Activated CD4-positive, alpha-beta T cell treated with anti-CD3 and anti-CD28 coated beads, Interleukin-2, amount 50 U/mL, for 4 hours (primary cell): ENCODE measurements at places on chromosomes 1 and 21.

DNA sequence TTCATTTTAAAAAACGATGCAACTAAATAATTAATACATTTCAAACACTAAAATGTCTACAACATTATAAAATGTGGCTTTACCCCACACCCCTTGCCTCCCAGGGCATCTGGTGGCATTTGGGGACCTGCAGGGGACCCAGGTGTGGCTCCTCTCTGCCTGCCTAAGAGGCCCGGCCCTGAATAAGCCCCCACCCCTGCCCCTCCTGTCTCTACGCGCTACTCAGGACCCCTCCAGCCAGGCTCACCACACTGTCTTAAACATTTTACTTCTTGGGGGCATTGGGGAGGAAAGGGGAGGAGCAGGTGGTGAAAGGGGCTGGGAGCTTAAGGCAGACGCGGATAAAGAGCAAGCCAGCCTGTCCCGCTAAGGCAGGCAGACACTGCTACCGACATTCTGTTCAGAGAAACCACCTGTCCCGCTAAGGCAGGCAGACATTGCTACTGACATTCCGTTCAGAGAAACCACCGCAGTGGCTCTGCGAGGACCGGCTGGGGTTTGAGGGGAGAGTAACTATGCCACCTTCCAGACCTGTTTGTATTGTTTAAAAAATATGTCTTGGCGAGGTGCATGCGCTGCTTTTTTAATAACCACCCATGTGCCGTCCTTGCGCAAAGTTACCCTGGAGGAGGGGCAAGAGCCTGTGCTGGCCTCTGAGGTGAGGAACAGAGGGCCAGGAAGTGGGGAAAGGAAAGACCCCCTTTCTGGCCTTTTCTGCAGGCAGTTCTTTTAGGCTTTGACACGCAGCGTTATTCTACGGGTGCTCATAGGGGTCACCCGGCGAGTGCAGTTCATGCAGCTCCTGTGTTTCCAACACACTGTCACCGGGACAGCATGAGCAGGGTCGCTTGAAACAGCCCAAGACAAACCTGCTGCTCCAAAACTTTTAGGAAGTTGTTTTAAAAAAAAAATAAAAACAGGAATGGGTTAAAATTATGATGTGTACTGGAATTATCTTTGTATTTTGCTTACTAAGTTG is 51.3 kb upstream of the RIPK4 start:
- DNase-seq: no peak

DNA sequence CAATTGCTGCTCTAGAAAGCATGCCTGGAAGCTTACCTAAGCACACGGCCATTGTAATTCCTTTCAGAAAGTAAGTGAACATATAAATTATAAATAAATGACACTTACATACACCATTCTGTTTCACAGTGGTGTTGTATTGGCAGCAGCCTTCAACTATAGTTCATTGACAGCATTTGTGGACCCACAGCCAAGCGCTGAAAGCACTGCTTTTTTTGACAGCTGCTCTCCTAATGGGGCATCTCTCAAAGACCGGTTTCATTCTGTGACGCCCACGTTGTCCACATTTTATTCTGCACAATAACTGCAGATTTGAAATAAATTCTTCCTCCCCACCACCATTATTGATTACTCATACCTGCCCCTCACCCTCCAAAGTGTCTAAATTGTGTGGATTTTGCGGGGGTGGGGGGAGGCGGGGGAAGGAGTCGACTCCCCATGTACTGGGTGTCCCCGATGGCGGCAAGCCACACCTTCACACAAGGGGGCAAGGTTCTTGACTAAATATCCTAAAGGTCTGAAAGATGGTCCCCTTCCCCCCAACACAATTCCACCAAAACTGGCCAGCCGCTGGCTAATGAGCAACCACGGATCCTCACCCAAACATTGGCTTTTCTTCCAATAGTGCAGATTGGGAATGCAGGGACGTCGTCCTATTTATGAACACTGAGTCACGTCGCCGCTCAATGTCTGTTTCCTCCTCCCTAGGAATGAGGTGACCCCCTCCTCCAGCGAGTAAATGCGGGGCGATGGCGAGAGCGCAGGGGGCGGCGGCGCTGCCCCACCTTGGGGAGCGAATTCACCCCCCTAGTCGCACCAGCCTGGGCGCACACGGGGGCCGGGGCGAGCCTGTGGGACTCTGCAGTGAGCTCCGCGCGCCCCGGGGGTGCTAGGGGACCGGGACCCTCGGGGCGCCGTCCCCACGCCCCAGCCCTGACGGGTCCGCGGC is 960 bp downstream of the RCAN1 start:
- DNase-seq: no peak

- no peak for DNase-seq
These were observed 414.6 kb upstream of the PTBP2 start for GRCh38 chr1:96306809-96307560.

DNA sequence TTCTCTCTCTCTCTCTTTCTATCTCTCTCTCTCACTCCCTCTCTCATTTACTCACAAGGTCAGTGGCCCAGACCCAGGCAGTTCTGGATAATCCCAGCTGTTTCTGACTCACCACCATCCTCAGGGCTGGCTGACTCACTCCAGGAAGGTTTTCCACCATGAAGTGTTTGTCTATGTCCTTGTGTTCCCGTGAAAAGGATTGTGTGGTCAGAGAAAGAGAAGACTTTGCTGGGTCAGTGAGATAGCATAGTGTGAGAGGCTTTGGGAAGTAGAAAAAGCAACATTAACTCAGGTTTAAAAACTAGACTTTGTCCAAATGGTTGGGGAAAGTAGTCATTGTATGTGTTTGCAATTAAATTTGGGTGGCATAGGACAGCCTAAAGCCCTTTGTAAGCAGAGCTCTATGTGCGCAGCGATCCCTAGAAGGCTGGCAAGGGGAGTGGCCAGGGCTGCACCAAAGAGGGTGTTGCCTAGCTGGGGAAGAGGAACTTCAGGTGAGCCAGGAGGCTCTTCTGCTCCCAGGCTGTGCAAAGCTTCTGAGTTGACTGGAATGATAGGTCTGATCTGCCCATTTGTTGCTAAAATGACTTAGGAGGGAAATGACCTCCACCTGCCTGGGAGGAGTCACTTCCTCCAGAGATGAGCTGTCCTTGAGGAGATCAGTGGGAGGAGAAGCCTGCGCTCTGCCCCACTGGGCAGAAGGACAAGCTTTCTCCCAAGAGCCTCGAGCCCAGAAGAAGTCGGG is 4.9 kb upstream of the CAPN2 start:
- DNase-seq: no peak

DNA sequence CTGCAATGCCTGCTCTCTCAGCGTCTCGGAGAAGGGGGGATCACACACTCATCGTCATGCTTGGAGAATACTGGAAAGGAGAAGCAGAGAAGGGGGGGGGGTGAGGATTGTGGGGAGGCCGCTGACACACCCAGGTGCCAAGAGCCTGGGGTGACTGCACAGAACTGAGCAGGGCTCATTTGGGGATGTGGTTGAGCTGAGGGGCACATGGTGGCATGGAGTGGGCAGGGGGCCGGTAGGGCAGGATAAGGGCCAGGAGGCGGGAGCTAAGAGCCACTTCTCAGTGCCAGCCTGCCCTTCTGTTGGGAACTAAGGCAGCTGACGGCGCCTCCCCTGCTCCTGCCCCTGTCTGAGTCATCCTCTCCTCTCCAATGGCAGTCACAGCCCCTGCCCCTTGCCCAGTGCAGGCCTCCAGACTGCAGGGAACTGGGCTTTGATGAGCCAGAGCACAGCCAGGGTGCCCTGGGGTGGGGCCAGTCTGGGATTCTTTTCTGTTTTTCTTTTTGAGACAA is 27.2 kb downstream of the MRPL37 start:
- DNase-seq: no peak

DNA sequence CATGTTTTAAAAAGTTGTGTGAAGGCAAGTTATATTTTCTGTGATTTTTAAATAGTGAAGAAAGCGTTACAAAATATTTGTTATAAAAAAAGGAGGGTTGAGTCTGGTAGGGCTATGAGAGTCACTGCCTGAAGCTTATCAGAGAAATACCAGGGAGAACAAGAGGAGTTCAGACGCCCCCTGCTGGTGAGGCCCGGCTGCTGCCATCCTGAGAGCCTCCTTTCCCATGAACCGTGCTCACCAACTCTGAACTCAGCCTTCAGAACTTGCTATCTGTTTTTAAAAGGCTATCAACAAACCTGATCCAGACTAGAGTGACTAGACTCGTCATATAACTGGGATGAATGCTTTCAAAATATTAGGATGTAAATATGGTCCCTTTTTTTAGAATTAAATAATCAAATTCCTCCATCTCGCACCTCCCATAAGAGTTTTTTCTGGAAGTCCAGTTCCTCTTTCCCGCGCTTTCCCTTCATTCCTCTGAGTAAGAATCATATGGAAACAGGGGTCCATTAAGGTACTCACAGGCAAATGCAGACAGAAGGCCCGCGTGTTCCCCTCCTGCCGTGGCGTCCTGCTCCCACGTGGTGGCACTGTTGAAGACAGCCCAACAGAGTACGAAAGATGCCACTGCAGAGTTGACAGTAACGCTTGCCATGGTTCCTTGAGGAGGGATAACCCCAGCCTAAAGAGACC is 26.2 kb upstream of the SPATA6 start:
- peak; percentile 67 for DNase-seq

GRCh38 chr1:67018574-67018973 is 35.4 kb downstream of the SLC35D1 start:
- no peak for DNase-seq

GRCh38 chr1:77498918-77499317 is 183.5 kb downstream of the ZZZ3 start:
- no peak for DNase-seq

DNA sequence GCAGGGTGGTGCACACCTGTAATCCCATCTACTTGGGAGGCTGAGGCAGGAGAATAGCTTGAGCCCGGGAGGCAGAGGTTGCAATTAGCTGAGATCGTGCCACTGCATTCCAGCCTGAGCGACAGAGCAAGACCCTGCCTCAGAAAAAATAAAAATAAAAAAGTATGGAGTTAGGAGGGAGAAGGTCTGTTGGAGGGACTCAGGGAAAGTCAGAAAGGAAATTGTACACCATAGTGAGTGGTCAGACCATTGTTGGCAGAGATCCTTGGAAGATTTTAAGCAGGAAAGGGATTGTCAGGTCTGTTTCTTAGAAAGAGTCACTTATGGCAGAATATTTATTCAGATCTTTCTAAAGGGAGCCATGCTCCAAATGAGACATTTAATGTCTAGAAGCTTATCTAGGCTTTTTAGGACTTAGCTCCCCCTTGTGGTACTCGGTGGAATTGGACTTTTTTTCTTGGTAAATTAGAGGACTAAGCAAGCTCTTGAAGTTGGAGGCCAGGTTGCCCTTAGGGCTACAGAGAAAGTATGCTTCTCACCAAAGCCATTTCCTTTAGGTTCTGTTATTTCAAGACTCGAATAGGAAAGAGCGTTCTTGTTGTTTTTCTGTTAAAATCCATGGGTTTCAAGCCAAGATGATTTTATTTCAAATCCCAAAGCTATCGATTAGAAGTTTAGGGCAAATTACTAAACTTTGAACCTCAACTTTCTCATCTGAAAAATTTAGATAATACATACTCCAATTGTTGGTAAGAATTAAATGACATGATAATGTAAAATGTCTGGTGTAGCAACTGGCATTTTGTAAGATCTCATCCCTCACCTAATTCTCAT is 16.5 kb downstream of the MIA3 start:
- peak; percentile 54 for DNase-seq

DNA sequence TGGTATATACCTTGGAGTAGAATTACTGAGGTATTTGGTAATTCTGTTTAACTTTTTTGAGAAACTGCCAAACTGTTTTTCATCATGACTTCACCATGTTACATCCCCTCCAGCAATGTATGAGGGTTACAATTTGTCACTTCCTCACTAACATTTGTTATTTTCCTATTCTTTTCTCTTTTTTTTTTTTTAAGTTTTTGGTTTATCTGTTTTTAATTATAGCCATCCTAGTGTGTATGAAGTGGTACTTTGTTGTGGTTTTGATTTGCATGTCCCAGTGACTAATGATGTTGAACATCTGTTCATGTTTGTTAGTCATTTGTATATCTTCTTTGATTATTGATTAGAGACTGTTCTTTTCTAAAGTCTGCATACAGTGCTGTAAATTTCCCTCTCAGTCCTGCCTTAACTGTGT is 147.3 kb downstream of the HS2ST1 start:
- DNase-seq: no peak

GRCh38 chr1:175881246-175881976 is 138.0 kb upstream of the TNR start:
- no peak for DNase-seq

GRCh38 chr21:38221594-38221993 is 35.2 kb upstream of the KCNJ15 start:
- no peak for DNase-seq

DNA sequence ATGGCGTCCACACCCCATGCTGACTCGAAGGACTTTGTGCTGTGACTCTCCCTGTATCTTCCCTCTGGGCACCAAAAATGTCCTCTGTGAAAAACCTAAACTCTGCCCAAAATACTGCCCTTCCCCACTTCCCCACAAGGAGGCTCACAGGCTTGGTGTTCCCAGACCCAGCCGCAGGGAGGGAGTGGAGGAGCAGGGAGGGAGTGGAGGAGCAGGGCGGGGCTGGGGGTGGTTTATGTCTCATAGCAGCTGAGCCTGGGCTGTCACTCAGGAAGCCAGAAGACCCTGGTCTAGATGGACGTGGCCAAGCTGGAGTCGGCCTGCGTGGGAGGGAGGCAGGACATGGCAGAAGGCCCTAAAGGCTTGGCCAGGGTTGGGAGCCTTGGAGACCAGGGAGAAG is 461.7 kb downstream of the PTPRU start:
- DNase-seq: no peak

DNA sequence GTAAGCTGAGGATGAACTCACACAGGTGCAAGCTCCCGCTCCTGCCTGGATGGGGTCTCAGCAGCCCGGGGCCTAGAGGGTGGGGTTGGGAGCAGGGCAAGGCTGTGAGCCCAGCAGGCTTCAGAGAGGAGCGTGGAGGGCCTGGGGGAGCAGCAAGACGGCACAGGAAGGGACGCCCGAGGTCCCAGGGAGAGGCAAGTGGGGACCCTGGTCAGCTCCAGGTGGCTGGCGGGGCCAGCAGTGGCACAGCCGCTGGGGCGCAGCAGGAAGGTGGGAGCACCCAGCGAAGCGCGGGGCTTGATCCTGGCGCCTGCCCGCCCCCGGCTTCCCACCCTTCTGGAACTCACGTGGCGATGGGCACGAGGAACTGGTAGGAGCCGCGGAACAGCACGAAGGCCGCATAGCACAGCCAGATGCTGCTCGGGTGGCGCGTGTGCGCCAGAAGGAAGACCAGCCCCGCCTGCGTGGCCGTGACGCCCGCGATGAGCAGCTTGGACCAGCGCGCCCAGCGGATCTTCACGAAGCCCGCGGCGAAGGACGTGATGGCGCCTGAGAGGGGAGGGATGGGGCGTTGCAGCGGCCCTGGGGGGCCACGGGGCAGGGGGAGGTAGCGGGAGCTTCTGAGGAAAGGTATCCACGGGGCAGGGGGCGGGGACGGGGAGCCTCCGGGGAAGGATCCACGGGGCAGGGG is 11.7 kb downstream of the SLC19A1 start:
- DNase-seq: no peak

DNA sequence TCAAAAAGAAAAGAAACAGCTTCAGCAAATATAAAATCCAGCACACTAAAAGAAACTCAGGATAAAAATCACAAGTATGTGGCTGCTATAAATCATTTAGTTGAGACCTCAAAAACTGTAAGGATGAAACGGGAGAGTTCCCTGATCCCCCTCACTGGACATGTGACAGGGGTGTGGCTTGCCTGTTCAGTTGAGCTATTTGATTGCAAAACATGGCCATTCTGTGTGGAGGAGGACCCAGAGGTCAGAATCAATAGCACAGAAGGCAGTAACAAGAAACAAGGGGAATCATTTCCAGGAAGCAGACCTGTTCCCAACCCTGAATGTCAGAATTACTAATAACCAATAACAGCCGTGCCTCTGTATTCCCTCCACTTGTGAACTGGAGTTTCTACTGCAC is 27.9 kb downstream of the RBM11 start:
- DNase-seq: no peak
